Choroid plexus epithelial cell (primary cell): ENCODE measurements at places on chromosomes 3 and 15.

DNA sequence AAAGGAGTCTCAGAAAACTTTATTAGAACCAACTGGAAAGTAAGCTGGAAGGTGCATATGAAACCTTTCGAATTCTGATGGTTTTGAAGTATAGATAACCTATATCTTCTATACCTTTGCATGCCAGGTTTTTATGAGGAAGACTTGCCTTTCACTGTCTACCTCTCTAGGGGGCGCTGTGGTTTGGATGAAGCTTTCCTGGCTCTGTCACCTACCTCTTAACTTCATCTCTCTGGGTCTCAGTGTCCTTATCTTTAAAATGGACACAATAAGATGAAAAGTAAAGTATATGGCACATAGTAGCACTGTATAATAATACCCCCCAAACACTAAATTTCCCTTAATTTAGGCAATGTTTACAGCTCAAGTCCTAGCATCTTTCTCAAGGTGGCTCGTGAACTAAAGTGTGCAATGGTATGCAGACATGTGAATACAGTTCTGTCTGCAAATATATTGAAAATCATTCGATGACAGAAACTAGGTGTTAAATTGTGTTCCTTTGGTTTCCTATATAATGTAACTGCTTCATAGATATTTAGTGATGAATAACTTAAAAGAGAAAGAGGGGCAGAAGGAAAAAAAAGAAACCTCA lies 314.3 kb downstream of the CHST2 start:
- DNase-seq, result peak; percentile 20

GRCh38 chr15:58677426-58677825 lies 72.1 kb downstream of the ADAM10 start:
- DNase-seq, result no peak

- DNase-seq, result peak; percentile 19
Observed at GRCh38 chr3:18149386-18149785, 275.8 kb downstream of the SATB1 start.

DNA sequence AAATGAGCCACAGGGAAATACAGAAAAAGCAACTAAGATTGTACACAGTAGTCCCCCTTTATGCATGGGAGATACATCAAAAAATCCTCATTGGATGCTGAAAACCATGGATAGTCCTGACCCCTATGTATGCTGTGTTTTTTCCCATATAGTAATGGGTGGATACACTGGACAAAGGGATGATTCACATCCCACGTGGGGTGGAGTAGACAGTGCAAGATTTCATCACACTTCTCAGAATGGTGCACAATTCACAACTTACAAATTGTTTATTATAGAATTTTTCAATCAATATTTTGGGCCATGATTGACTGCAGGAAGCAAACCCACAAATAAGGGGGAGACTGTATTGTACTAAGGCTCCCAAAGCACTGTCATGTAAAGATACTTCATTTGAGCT lies 224.4 kb upstream of the STRIT1 start:
- no peak for DNase-seq

DNA sequence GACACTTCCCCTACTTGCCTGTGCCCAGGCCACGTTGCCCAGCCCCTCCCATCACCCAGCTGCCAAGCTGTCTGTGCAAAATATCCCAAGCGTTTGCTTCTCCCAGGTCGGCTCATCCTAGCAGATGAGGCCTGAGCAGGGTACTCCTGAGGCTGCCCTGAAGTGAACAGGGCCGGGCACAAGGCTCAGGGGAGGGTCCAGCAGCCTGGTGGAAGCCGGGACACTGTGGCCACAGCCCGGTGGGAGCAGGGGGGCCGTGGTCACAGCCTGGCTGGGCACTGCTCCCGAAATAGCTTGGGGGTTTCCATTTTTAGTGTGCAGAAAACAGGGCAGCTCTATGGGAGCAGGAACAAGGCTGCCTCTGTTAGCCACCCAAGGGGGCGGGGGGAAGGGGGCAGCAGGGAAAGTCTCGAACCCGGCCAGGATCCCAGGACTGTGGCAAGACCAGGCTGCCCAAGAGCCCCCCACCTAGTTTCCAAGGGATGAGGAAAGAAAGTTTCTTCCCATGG lies 3.4 kb downstream of the PLXNB1 start:
- no peak for DNase-seq

GRCh38 chr3:196842567-196843434 lies 24.9 kb upstream of the SENP5 start:
- no peak for DNase-seq

DNA sequence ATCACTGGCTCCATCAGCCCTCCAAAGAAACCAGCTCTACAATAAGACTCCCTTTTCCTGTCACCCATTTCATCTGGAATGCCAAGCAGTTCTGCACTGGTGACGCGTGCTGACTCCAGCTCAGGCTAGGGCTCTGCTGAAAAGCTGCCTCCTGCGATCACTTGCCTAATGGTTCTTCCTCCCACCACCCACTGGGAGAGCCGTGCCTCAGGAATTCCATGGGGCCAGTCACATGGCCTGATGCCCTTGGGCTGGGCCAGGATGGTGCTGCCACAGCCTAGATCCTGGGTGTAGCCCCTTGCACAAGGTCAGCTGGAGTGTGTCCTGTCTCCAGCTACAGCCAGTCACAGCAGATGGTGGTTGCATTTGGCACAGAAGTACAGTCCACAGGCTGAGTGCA lies 98.9 kb downstream of the DNAJB8 start:
- DNase-seq, result peak; percentile 27

GRCh38 chr3:3015185-3016089 lies 94.7 kb downstream of the IL5RA start:
- DNase-seq, result peak; percentile 30

DNA sequence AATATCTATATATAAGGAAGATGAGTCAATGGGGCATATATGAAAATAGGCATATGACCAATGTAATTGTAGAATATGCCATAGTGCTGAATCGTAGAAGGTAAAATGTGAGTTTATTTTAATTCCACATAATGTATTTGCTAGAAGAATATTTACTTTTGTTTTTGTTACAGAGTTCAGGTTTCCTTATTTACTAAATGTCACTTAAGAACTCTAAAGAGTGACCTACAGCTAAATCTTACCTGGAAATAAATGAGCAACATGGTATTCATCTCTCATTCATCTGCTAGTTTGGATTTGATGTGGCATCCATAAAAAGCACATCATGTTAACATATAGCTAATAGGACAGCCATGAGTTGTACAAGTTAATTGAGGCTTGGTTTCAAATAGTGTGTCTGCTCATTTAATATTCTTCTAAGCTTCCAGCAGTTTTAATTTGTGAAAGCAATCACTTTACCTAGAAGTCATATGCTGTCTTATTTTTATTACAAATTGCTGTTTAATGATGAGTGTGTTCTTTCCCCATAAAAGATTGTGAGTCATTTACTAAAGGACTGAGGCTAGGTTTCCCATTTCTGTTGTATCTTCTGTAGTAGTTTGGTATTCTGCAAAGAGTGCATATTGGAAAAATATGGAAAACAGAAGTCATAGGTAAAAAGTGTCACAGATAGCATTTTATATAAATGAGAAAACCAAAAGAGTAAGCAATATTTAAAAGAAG lies 222.1 kb upstream of the POU1F1 start:
- no peak for DNase-seq

GRCh38 chr15:93378558-93378957 lies 289.5 kb upstream of the RGMA start:
- no peak for DNase-seq
